ENCODE measurements at places on chromosomes 2 and 18. TPM values are rescaled to one million over a fixed set of nuclear protein-coding genes. Genes with fewer than 3 reads are reported as not detected.

The LAMA1 gene
- not detected for total RNA-seq

GRCh38 chr2:180842461-180842860, 137.9 kb upstream of the UBE2E3 start:
- no peak for DNase-seq
- H3K4me3 ChIP-seq: no peak overlapping the region
- H3K27ac ChIP-seq: no peak overlapping the region

The SCN7A gene
- not detected for total RNA-seq

DNA sequence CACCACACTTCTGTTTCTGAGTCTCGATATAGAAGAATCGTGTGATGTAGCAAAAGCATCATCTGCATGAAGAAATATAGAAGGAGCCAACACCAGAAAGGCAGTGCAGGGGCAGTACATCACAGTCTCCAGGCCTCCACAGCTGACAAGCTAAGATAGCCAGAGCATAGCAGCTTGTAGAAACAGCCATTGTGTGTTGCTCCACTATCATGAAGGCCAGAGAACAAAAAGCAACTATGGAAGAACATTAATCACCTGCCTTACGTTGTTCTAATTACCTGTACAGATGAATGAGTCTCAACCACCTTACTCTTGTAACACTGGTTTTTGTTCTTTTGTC, 129.0 kb downstream of the RND3 start:
- no peaks in the 10 kb centered on the region for H3K4me1 ChIP-seq
- DNase-seq: no peak
- no peaks in the 10 kb centered on the region for H3K27me3 ChIP-seq
- H3K36me3 ChIP-seq: no peaks in the 10 kb centered on the region

DNA sequence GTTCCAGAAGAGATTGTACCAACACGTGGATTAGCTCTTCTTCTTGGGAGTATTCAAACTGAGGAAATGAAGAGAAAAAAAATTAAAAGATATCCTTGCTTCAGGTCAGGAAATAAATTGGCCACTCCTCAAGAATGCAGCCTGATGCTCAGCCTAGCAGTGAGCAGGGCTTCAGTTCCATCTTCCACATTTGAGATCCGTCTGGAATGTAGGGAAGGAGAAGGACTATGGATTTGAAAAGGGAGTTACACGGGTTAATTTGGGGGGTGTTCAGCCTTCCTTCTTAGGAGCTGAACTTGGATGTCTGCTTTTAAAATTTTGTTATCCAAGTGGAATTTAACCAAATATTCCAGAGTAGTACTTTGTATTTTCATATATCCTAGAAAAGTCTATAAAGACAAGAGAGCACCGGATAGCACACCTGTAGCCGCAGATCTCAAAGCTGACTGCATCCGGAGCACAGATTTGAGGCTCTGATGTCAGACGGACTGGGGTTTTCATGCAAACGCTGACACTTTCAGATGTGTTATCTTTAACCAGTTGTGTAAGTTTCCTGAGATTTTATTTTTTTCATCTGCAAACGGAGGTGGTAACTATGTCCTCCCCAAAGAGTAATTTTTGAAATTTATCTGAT, 99.3 kb downstream of the COPS8 start:
- peaks cover 3% of the 10 kb centered on the region for H3K4me1 ChIP-seq
- no peak for DNase-seq
- peaks cover 13% of the 10 kb centered on the region for H3K27me3 ChIP-seq

GRCh38 chr2:241272303-241273209, 42.9 kb downstream of the HDLBP start:
- DNase-seq: peak; percentile 26
- H3K27ac ChIP-seq: no peak overlapping the region
- H3K4me1 ChIP-seq: peaks cover 32% of the 10 kb centered on the region

- H3K27me3 ChIP-seq: no peaks in the 10 kb centered on the region
- H3K27ac ChIP-seq: no peak overlapping the region
- no peaks in the 10 kb centered on the region for H3K36me3 ChIP-seq
- no peak for DNase-seq
- peaks cover 19% of the 10 kb centered on the region for H3K4me1 ChIP-seq
- no peak overlapping the region for H3K4me3 ChIP-seq
Measured at GRCh38 chr2:12534646-12535263, 182.0 kb upstream of the TRIB2 start.

GRCh38 chr2:190156530-190157212, 94.1 kb upstream of the MSTN start:
- no peak for DNase-seq
- H3K27me3 ChIP-seq: no peaks in the 10 kb centered on the region
- H3K27ac ChIP-seq: no peak overlapping the region
- no peaks in the 10 kb centered on the region for H3K4me1 ChIP-seq
- no peaks in the 10 kb centered on the region for H3K36me3 ChIP-seq

- H3K27ac ChIP-seq: no peak overlapping the region
- no peaks in the 10 kb centered on the region for H3K4me1 ChIP-seq
- H3K36me3 ChIP-seq: peaks cover 7% of the 10 kb centered on the region
- no peaks in the 10 kb centered on the region for H3K27me3 ChIP-seq
Measured at GRCh38 chr2:7108792-7109532, 191.8 kb downstream of the RNF144A start.

DNA sequence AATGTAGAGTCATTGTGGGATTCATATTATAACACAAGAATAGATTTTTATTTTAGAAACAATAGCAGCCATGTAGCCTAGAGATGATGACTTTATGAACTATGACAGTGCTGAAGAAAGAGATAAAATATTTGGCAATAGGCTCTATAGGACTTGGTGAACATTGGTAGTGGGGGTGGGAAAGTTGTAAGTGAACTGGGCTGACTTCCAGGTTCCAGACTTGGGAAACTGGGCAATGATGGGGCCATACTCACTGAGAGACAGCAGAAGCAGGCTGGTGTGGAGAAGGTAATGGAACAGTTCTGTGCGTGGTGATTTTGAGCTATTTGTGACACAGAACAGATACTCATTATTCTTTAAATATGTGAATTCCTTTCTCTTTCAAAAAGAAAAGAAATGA, 470.3 kb upstream of the HNRNPA3 start:
- H3K27ac ChIP-seq: no peak overlapping the region
- no peak for DNase-seq
- H3K36me3 ChIP-seq: no peaks in the 10 kb centered on the region

GRCh38 chr18:8106603-8107002, 502.6 kb upstream of the RAB12 start:
- no peaks in the 10 kb centered on the region for H3K36me3 ChIP-seq
- no peak overlapping the region for H3K27ac ChIP-seq
- DNase-seq: no peak
- H3K4me3 ChIP-seq: no peak overlapping the region

The UGT1A1 gene
- not detected for total RNA-seq

The CIB4 gene
- total RNA-seq: not detected

The NPPC gene
- 1.2 TPM for total RNA-seq

DNA sequence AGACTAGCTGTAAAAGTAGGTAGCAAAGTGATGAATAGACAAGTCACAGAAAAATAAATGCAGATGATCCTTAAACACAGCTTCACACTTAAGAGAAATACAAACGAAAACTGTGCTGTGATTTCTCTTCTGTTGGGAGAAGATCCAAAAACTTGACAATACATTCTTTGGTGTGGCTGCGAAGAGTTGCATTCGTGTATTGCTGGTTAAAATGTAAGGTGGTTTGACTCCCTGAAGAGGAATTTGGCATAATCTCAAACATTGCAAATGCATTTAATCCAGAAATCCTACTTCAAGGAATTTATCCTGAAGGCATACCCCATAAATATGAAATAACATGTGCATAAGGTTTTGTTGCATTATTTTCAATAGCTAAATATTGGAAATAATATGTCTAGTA, 7.1 kb downstream of the CCNYL1 start:
- DNase-seq: no peak
- H3K4me1 ChIP-seq: peaks cover 36% of the 10 kb centered on the region
- H3K27me3 ChIP-seq: no peaks in the 10 kb centered on the region
- H3K36me3 ChIP-seq: peaks cover 2% of the 10 kb centered on the region
- no peak overlapping the region for H3K4me3 ChIP-seq

DNA sequence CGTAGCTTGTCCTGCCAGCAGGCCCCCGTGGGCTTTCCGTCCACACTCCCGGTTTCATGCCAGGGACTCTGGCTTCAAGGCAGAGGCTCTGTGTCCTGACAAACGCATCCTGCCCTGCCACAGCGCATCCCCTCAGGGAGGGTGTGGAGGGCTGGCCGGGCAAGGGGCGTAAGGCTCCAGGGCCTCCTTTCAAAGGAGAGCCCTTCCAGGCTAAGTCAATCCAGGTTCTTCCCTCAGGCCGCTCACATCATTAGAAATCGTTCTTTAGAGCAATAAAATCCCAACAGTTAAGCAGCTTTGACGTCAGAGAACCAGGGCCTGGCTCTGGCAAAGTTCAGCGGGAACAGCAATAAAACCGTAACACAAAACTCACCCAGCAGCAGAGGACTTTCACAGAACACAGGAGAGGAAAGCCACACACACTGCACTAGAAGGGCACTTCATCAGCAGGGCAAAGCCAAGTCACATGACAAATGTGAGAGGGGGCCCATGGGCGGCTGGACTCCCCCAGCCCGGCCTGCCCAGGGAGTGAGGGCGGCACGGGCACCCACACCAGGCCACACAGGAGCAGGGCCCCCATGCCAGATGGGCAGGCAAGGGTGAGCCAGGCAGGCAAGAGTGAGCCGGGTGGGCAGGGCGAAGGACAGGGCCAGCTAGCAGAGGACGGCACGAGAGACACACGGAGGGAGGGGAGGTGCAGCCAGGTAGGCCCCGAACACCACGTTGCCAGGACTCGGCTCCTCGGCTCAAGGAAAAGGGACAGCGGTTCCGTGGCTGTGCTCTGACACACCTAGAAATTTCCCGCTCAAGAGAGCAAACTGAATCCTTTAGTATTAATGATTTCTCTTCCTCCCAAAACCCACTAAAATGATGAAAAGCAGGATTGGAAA, 52.0 kb downstream of the HDAC4 start:
- H3K27me3 ChIP-seq: no peaks in the 10 kb centered on the region
- no peak overlapping the region for H3K4me3 ChIP-seq
- no peak overlapping the region for H3K27ac ChIP-seq
- no peak for DNase-seq

- no peak for DNase-seq
- H3K27ac ChIP-seq: no peak overlapping the region
- H3K36me3 ChIP-seq: no peaks in the 10 kb centered on the region
- H3K4me1 ChIP-seq: no peaks in the 10 kb centered on the region
Measured at GRCh38 chr2:140457483-140457882, 1673.3 kb downstream of the LRP1B start.

DNA sequence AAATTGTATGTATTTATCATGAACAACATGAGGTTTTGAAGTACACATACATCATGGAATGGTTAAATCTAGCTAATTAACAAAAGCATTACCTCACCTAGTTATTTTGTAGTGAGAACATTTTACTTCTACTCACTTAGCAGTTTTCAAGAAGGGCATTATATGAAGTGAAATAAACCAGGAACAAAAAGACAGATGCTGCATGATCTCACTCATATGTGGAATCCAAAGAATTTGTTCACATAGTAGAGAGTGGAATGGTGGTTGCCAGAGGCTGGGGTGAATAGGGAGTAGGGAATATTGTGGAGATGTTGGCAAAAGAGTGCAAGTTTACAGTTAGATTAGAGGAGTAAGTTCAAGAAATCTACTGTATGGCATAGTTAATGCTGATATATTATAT, 292.0 kb downstream of the ASXL3 start:
- H3K4me3 ChIP-seq: no peak overlapping the region
- H3K27me3 ChIP-seq: no peaks in the 10 kb centered on the region
- DNase-seq: no peak
- H3K4me1 ChIP-seq: no peaks in the 10 kb centered on the region

DNA sequence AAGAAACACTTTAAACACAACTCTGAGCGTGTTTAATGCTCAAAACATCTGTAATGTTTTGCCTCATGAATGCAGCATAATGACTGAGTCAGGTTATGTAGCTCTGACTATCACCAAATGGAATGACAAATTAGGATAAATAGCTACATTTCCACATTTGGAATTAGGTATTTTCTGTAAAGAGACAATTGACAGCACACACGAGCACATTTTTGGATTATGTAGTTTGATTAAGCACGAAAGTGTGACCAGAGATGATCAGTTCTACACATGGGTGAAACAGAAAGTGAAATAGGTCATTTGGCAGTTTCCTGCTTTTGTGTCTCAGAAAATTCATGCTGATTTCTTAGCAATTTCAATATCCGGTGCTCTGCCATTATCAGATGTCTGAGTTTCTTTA, 29.0 kb downstream of the LPIN1 start:
- H3K4me3 ChIP-seq: peak overlapping the region; percentile 24
- H3K36me3 ChIP-seq: peaks cover 59% of the 10 kb centered on the region
- no peaks in the 10 kb centered on the region for H3K27me3 ChIP-seq
- H3K27ac ChIP-seq: peak overlapping the region; percentile 87

The CTLA4 gene
- 65.2 TPM for total RNA-seq

GRCh38 chr2:55093381-55093780, 43.1 kb upstream of the RTN4 start:
- no peak for DNase-seq
- H3K4me3 ChIP-seq: no peak overlapping the region
- no peaks in the 10 kb centered on the region for H3K27me3 ChIP-seq
- no peak overlapping the region for H3K27ac ChIP-seq

- DNase-seq: no peak
- peaks cover 2% of the 10 kb centered on the region for H3K4me1 ChIP-seq
- H3K36me3 ChIP-seq: peaks cover 2% of the 10 kb centered on the region
- H3K27me3 ChIP-seq: no peaks in the 10 kb centered on the region
Measured at GRCh38 chr2:203451689-203452088, 83.4 kb downstream of the RAPH1 start.

DNA sequence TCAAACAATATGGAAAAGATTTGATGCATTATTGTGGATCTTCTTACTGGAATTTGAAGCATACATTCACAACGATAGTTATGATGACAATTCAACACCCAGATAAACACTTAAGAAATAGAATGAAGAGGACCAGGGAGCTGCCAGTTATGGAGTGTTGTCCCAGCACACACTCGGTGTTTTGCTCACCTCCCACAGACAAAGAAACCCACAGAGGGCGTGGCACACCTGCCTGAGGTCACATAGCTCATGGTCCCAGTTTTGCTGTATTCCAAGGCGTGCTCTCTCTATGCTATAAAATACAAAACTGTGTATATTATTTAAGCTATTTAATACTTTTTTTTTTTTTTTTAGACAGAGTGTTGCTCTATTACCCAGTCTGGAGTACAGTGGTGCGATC, 31.1 kb downstream of the EFR3B start:
- DNase-seq: no peak
- H3K27ac ChIP-seq: no peak overlapping the region
- no peaks in the 10 kb centered on the region for H3K36me3 ChIP-seq
- H3K4me3 ChIP-seq: no peak overlapping the region
- no peaks in the 10 kb centered on the region for H3K4me1 ChIP-seq

The SPATA3 gene
- total RNA-seq: not detected

GRCh38 chr2:112706170-112706664, 14.6 kb upstream of the NT5DC4 start:
- H3K27me3 ChIP-seq: peaks cover 11% of the 10 kb centered on the region
- H3K27ac ChIP-seq: no peak overlapping the region
- DNase-seq: peak; percentile 77
- H3K36me3 ChIP-seq: no peaks in the 10 kb centered on the region
- peaks cover 15% of the 10 kb centered on the region for H3K4me1 ChIP-seq

The GRB14 gene
- not detected for total RNA-seq

All from activated naive CD4-positive, alpha-beta T cell treated with anti-CD3 and anti-CD28 coated beads for 36 hours (primary cell).